Esophagus mucosa (tissue), 1 donor: ENCODE measurements at places on chromosomes 1 and 21.

DNA sequence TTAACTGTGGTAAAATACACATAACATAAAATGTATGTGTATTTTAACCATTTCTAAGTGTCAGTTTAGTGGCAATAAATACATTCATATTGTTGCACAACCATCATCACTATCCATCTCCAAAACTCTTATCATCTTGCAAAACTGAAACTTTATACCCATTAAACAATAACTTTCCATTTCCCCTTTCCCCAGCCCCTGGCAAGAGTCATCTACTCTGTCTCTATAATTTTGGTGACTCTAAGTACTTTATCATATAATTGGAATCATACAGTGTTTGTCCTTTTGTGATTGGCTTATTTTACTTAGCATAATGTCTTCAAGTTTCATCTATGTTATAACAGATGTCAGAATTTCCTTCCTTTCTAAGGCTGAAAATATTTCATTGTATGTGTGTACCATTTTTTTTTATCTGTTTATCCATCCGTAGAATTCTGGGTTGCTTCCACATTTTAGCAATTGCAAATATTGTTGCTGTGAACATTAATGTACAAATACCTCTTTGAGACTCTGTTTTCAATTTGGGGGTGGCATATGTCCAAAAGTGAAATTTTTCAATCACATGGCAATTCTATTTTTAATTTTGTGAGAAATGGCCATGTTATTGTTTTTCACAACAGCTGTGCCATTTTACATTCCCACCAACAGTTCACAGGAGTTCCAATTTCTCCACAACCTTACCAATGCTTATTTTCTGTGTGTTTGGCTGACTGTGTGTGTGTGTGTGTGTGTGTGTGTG is 153.9 kb upstream of the GORAB start:
- no peak for ATAC-seq

GRCh38 chr1:53567851-53568250 is 108.7 kb downstream of the DMRTB1 start:
- no peak for ATAC-seq

DNA sequence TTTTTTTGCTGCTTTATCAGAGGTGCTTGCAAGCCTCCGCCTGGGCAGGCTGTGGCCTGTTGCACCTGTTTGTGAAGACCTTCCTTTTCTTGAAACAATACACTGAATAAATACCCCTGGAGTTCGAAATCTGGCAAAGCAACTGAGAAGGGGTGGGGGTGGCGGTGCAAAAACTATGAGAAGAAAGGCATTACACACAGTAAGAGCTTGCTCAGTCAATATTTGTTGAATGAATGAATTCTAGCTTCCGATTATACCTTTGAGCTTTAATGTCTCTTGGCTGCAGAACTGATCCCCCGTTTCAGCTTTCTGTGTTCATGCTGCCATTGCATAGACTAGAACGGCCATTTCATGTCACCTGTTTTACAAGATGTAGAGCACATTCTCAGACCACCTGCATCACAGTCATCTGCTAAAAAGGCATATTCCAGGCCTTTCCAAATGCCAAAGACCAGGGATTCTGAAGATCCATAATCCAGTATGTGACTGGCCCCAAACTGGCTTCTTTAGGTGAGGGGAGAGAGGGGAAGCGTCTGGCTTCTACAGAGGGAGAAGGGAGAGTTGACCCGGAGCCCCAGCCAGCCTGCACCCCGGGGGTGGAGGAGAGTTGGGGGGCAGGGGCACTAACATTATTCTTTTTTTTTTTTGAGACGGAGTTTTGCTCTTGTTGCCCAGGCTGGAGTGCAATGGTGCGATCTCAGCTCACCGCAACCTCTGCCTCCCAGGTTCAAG is 111.5 kb downstream of the ETS2 start:
- ATAC-seq = no peak

DNA sequence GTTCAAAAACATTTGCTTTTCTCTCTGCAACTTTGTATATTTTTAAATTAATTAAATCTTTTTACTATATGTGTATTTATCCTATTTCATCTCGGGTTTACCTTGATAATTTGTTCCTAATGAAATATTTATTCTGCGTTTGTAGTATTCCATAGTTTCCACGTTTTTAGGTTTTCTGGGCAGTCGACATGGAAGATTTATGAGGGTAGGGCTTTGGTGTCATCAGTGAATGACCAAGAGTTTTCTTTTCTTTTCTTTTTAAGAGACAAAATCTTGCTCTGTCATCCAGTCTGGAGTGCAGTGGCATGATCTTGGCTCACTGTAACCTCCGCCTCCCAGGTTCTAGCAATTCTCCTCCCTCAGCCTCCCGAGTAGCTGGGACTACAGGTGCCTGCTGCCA is 17.2 kb upstream of the ZNF669 start:
- ATAC-seq = no peak

GRCh38 chr1:173064011-173064410 is 13.3 kb upstream of the TNFSF18 start:
- ATAC-seq = no peak

GRCh38 chr1:160713161-160713560 is 1.5 kb upstream of the CD48 start:
- no peak for ATAC-seq

- ATAC-seq = peak; percentile 8
Measured at GRCh38 chr1:27400082-27400962, 7.9 kb downstream of the GPR3 start.

DNA sequence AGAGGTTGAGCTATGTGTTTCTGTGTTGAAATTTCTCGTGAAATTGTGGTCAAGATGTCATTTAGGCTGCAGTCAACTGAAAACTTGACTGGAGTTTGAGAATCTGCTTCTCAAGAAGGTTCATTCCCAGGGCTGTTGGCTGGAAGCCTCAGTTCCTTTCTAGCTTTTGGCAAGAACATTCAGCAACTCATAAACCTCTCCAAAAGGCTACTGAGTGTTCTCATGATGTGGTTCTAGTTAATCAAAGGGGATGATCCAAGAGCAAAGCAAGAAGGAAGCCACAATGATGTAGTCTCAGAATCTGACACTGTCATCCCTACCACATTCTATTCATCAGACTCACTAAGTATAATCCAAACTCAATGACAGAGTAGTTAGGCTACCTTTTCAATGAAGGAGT is 66.6 kb downstream of the SPATA6 start:
- ATAC-seq = no peak

GRCh38 chr1:61453111-61453961 is 271.6 kb downstream of the TM2D1 start:
- ATAC-seq = peak; percentile 87

GRCh38 chr21:45854690-45855247 is 126.8 kb upstream of the COL6A1 start:
- no peak for ATAC-seq

DNA sequence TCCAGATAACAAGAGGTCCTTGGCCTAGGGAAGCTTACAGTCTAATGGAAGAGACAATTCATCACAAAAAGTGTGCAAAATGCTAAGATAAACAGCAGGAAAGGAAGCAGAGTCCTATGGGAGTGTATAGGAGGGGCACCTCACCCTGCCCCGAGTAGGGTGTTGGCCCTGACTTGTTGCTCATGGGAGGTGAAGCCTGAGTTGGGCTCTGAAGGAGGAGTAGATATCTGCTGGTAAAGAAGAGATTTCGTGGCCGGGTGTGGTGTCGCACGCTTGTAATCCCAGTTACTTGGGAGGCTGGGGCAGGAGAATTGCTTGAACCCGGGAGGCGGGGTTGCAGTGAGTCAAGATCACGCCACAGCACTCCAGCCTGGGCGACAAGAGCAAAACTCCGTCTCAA is 18.6 kb upstream of the GPR37L1 start:
- peak; percentile 37 for ATAC-seq

DNA sequence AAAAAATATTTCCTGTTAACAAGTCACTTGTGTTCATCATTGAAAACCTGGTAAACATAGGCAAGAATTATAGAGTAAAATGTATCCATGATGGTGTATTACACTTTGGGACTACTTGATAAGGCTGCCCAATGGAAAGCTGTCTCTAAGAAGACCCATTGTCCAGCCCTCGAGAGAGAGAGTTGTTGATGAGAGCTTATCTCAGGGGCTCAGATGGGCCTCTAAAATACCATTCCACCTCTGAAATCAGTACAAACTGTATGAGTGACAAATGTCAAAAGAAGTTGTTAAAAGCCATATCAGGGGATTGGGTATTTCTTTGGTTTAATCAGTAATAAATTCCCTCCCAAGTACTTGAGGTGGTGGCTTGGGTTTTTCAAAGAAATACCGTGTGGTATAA is 96.1 kb downstream of the KCNK1 start:
- ATAC-seq = no peak

DNA sequence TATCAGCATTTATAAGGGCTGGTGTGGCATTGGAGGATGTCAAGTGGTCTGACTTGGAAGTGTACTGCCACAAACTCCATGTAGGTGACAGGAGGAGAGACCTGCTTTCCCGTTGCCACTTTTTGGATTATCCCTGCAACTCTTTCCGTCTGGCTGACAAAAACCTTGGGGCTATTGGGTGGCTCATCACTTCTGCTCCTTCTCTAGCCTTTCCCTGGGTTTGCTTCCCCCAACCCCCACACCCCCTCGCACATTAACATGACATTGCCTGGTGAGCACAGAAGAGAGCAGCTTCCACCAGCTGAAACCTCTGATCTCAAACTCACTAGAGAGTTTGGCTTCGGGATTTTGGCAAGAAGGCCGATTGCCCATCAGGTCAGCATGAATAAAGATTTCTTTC is 39.2 kb downstream of the PROX1 start:
- ATAC-seq = no peak

- no peak for ATAC-seq
Measured at GRCh38 chr1:172671591-172671990, 12.7 kb downstream of the FASLG start.

- ATAC-seq = no peak
Measured at GRCh38 chr1:9388335-9389180, 95.9 kb downstream of the SPSB1 start.

DNA sequence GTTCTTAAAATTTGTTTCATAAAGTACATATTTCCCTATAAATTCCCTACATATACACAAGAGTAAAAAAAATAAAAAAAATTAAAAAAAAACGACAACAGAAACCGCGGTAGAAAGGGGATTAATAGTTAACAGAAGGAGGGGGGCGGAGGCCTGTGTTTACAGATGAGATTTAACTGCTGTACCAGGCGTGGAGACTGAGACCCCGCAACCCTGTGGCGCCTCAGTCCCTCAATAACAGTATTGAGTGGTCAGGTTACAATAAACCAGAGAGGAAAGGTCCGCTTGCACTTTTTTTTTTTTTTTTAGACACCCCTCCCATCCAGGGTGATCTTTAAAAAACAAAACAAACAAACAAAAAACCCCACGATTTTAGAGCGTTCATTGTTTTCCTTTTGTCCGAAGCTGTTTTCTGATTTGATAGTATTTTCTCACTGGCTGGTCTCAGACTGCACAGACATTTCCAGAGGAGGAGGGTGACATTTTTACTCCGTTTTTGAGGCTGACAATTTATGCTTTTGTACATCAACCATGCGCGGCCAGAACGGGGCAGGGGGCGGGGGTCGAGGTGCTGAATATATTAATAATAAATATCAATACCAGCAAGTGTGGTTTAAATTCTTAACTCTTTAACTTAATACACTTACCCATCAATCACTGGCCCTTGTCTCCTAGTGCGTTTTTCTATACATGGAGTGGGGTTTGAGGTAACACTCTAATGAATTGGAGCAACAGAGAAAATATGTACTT is 1223.9 kb downstream of the BRINP3 start:
- ATAC-seq = no peak

GRCh38 chr1:237670302-237670701 is 220.4 kb downstream of the ZP4 start:
- no peak for ATAC-seq

DNA sequence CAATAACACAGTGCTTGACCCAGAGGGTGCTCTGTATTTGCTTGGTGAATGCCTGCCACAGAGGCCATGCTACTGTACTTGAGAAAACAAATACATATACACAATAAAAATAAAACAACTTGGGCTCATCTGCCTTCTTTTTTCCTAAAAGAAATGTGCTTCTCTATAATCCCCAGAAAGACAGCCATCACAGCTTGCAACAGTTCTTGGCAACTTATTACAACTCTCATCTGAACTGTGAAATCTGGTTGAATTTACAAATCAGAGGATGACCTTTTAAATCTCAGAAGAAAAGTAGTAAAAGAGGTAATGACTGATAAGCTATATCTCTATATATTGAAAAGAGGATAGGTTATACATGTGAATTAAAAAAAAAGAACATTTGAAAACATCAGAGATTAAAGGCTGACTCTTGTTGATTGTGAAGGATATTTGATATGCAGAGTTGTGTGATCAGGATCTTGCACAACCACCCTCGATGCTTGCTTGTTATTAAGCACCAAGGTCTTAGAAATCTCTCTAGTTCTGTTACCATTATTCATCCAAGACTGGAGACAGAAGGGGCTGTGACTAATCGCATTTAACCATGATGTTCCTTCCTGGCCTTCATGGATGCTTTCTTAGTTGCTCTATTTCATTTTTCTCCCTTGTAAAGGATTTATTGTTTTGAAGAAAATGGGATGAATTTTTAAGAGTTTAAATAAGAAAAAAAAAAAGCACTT is 213.4 kb downstream of the APP start:
- ATAC-seq = no peak

- no peak for ATAC-seq
Measured at GRCh38 chr21:40714536-40714935, 132.4 kb downstream of the DSCAM start.

DNA sequence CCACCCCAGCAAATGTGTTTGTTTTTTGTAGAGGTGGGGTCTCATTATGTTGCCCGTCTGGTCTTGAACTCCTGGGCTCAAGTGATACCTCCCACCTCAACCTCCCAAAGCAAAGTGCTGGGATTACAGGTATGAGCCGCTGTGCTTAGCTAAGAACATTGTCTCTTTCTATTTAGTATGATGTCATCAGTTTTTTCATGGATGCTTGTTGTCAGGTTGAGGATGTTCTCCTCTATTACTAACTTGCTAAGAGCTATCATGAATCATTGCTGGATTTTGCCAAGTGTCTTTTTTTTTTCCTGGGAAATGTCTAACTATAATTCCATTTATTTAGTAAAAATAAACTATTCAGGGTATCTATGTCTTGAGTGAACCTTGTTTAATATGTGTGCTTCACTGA is 19.0 kb upstream of the MPC2 start:
- ATAC-seq = no peak
